Colonic mucosa (tissue), 4 donors: ENCODE measurements at places on chromosomes 11 and 22. TPM values are rescaled to one million over a fixed set of nuclear protein-coding genes. Genes with fewer than 3 reads are reported as not detected.

RGL4 gene
- 0.45 TPM for total RNA-seq

TSSK2 gene
- total RNA-seq = not detected

PPARA gene
- total RNA-seq = 74.8 TPM

RFPL2 gene
- not detected for total RNA-seq

PHOX2A gene
- total RNA-seq = 0.27 TPM

TMEM41B gene
- 41.7 TPM for total RNA-seq

OR8A1 gene
- total RNA-seq = not detected

CCDC157 gene
- total RNA-seq = 1.6 TPM

DNA sequence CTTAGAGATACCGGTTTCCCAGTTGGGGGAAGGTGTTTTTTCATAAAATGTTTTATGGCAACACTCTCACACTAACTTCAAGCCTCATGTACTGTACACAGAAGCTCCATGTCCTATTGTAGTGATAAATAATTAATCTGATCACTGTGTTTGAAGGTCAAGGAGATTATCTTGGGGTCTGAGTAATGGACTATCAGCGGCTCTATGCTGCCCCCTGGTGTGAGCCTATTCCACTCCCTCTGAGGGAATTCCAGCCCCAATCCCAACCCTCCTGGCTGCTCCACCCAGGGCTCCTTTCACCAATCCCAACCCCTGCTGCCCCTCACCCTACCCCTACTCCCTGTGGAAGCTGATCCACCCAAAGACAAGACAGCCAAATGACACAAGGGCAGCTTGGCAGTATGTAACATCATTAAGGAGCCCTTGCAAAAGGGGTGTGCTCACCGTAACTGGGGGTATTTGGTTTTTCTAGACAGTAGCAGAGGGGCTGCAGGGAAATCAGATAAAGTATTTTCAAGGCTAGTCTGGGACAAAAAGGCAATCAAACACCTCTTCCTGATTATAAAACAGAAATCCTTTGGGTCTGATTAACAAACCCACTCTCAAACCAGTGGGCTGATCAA lies 22.3 kb downstream of the HPS4 start:
- DNase-seq = peak; percentile 63
- no peaks in the 10 kb centered on the region for H3K27me3 ChIP-seq
- no peak overlapping the region for H3K4me3 ChIP-seq
- H3K27ac ChIP-seq = no peak overlapping the region
- no peaks in the 10 kb centered on the region for H3K4me1 ChIP-seq
- peaks cover 5% of the 10 kb centered on the region for H3K36me3 ChIP-seq

- peaks cover 5% of the 10 kb centered on the region for H3K27me3 ChIP-seq
- H3K4me3 ChIP-seq = peak overlapping the region; percentile 26
- H3K4me1 ChIP-seq = peaks cover 35% of the 10 kb centered on the region
- no peaks in the 10 kb centered on the region for H3K36me3 ChIP-seq
- H3K27ac ChIP-seq = peak overlapping the region; percentile 67
Observed at GRCh38 chr11:726278-727220, 20.5 kb downstream of the EPS8L2 start.

DNA sequence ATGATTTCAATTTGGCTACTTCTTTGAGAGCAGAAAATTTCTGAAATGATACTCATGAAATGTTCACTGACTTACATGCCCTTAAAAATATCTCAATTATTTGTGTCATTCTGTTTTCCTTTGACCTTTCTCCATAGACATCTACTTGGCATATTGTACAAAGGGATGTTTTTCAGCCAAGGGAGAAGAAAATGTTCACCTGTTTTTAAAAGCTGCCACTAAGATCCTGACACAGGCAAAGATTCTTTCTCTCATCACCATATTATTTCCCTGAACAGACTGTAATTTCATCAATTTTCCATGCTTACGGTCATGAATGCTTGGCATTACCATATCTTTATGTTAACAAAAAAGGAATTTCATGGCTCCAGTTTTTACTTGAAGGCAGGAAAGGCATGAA lies 67.4 kb upstream of the DBX1 start:
- no peaks in the 10 kb centered on the region for H3K4me1 ChIP-seq
- no peaks in the 10 kb centered on the region for H3K27me3 ChIP-seq
- no peaks in the 10 kb centered on the region for H3K36me3 ChIP-seq
- no peak overlapping the region for H3K4me3 ChIP-seq
- no peak overlapping the region for H3K27ac ChIP-seq

GRCh38 chr11:5102246-5102645 lies 32.9 kb downstream of the OR52E1 start:
- H3K27ac ChIP-seq = no peak overlapping the region
- H3K4me3 ChIP-seq = no peak overlapping the region
- H3K4me1 ChIP-seq = no peaks in the 10 kb centered on the region

- H3K36me3 ChIP-seq = no peaks in the 10 kb centered on the region
- H3K27me3 ChIP-seq = no peaks in the 10 kb centered on the region
- H3K4me3 ChIP-seq = no peak overlapping the region
- DNase-seq = no peak
Observed at GRCh38 chr11:115528225-115528624, 24.0 kb upstream of the CADM1 start.

DNA sequence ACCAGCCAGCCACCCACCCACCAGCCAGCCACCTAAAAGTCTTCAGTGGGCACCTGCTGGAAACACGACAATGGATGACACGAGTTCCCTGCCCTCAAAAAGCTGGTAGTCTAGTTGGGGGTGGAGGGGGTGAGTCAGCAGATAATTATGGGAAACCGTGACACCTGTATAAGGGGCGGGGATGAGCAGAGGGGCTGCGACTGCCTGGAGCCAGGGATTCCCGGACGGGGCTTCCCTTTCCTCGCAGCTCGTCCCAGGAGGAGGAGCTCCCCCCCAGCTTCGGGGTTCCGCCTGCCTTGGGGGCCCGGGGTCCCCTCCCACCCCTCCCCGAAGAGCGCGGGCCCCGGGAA lies 2.3 kb upstream of the RTN4RL2 start:
- no peak for DNase-seq
- peaks cover 35% of the 10 kb centered on the region for H3K27me3 ChIP-seq
- peaks cover 15% of the 10 kb centered on the region for H3K4me1 ChIP-seq
- no peak overlapping the region for H3K27ac ChIP-seq
- no peaks in the 10 kb centered on the region for H3K36me3 ChIP-seq

GRCh38 chr22:37430941-37431340 lies 3.7 kb upstream of the ELFN2 start:
- H3K27me3 ChIP-seq = peaks cover 27% of the 10 kb centered on the region
- no peak overlapping the region for H3K4me3 ChIP-seq
- no peaks in the 10 kb centered on the region for H3K36me3 ChIP-seq
- H3K27ac ChIP-seq = no peak overlapping the region
- DNase-seq = no peak

GRCh38 chr11:93344855-93345333 lies 14.4 kb downstream of the DEUP1 start:
- H3K27ac ChIP-seq = no peak overlapping the region
- H3K36me3 ChIP-seq = no peaks in the 10 kb centered on the region
- no peaks in the 10 kb centered on the region for H3K4me1 ChIP-seq
- DNase-seq = no peak
- no peak overlapping the region for H3K4me3 ChIP-seq

DNA sequence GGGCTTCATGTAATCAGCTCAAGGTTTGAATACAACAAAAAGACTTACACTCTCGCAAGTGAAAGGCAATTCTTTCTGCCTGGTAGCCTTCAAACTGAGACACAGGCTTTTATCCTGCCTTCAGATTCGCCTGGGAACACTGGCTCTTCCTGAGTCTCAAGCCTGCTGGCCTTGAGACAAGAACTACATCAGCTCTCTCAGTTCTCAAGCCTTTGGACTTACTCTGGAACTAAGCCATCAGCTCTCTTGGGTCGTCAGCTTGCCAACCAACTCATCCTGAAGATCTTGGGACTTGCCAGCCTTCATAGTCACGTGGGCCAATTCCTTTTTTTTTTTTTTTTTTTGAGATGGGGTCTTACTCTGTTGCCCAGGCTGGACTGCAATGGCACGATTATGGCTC lies 35.7 kb upstream of the LRRC10B start:
- no peak overlapping the region for H3K27ac ChIP-seq
- no peaks in the 10 kb centered on the region for H3K27me3 ChIP-seq
- no peak overlapping the region for H3K4me3 ChIP-seq
- no peaks in the 10 kb centered on the region for H3K36me3 ChIP-seq
- DNase-seq = no peak

DNA sequence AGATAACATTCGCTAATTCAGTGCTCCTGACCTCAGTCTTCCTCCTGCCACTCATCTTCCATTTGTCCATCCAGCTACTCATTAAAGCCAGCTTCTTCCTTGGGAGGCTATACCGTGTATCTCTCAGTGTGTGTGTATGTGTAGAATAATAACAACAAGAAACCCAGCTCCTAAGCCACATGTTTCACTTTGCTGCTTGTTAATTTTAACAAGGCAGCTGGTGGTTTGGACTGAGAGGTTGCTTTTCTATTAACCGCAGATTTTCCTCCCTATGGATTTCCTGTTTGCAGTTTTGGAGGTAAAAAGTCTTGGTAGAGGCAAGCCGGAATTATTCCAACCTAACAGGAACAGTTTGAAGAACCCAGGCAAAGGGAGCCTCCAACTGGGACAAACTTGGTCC lies 165.0 kb downstream of the ADAMTS15 start:
- no peaks in the 10 kb centered on the region for H3K36me3 ChIP-seq
- H3K27me3 ChIP-seq = no peaks in the 10 kb centered on the region
- no peak overlapping the region for H3K4me3 ChIP-seq
- DNase-seq = no peak
